ENCODE measurements at places on chromosomes 3 and 15. TPM values are rescaled to one million over a fixed set of nuclear protein-coding genes. Genes with fewer than 3 reads are reported as not detected.
A peak's percentile ranks its signal among the peaks of the same experiment; 100 is the strongest.

DNA sequence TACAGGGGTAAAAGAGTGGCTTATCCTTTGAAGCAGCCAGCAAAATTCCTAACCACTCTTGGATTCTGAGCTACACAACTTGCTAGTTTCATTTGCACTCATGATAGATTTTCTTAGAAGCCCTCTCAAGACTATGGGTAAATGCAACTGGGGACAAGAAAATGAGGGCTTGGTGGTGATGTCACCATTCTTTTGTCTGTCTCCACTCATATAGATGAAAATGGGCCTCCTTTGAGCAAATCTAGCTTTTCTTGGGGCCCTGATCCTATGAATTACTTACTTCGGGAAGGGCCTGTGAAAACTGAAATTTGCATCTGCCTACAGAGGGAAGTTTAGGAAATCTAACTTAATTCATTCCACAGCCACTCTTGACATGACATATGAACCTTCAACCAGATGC is 486.3 kb downstream of the MAGI1 start:
- DNase-seq = no peak

GRCh38 chr3:29171043-29171990 is 109.6 kb upstream of the RBMS3 start:
- peak; percentile 12 for DNase-seq

- DNase-seq = no peak
Observed at GRCh38 chr3:105532251-105532650, 165.5 kb downstream of the ALCAM start.

DNA sequence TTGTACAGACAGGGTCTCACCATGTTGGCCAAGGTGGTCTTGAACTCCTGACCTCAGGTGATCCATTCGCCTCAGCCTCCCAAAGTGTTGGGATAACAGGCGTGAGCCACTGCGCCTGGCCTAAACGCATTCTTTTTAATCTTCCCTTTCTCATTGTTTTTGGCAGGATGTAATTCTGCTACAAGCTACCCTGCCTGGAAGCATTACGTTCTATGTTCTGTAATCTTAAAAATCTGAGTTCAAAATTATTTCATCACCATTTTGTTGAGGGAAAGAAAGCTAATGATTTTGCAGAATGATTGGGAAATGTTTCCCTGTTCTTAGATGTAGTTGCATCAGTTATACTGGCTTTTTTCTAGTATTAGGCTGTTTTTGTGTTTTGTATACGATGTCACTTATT is 71.5 kb downstream of the RGMA start:
- no peak for DNase-seq

GRCh38 chr3:14797731-14798130 is 21.0 kb upstream of the FGD5 start:
- DNase-seq = peak; percentile 19

DNA sequence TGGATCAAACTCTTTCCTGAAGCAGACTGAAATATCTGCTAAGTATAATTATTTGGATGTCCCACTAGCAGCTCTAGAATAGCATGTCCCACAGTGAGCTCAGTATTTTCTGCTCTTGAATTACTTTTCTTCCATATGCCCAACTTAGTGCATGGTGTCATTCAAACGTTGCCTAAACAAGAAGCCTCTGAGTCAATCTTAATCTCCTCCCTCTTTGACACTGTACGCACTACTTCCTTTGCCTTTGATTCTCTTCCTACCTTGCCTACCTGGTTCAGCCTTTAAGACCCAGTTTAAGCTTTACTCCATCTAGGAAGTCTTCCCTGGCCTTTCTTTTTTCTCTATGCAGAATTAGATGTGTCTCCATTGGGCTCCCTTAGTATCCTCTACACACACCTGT is 54.5 kb downstream of the SEC22A start:
- no peak for DNase-seq

DNA sequence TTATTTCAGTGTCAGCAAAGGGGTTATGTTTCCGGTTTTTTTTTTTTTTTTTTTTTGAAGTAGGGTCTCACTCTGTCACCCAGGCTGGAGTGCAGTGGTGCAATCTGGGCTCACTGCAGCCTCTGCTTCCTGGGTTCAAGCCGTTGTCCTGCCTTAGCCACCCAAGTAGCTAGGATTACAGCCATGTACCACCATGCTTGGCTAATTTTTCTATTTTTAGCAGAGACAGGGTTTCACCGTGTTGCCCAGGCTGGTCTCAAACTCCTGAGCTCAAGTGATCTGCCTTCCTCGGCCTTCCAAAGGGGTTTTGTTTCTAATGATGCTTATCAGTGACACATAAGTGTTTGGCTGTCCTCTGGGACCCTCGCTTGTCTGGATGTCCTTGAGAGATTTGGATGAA is 235.7 kb upstream of the C2CD4B start:
- DNase-seq = no peak

DNA sequence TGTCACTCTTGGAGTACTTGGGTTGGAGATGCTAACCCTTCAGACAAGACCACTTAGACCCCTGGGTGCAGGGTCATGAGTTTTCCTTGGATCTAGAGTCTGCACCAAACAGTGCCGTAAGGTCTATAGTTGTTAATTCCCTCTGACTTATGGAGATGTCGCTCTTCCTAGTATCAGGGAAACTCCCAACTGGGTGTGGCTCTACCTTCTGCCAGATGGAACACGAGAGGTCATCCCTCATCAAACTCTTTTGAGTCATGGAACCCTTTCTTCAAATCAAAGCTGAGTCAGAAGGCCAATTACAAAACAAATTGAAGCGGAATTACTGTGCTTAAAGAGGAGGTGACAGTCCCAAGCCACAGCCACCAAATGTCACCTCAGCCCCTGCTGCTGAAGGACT is 514.9 kb upstream of the PROK2 start:
- DNase-seq = no peak

- DNase-seq = peak; percentile 38
Observed at GRCh38 chr3:28726840-28727239, 378.2 kb upstream of the AZI2 start.

DNA sequence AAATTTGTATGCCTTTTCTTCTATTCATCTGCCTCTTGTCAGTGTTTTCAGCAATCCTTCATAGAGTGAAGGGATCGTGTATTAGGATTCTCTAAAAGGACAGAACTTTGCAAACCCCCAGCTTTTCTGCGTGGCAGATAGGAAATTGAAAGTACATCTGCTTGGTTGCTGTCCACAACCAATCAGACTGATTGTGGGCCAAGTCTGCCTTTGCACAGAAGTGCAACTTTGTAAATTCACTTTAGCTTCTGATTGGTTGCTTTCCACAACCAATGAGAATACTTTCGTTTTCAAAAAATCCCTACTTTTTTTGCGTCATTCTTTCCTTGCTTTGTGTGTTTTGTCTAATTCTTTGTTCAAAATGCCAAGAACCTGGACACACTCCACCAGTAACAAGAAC is 847.4 kb downstream of the FHIT start:
- no peak for DNase-seq

DNA sequence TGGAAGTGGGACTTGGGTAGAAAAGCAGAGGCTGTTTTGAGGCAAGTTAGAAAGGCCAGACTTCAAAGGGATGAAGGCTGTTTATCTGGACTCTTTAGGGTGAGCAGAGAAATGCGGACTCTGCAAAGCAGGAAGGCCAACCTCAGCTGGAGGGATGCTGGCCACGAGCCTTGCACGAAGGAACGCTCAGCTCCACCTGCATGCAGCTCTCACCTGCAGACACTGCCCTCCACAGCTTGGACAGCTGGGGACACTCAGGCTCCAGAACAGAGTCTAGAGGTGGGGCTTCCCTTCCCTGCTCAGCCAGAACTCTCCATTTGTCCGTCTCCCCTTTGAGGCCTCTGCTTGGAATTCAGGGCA is 229.7 kb downstream of the ADAMTS17 start:
- DNase-seq = no peak

DNA sequence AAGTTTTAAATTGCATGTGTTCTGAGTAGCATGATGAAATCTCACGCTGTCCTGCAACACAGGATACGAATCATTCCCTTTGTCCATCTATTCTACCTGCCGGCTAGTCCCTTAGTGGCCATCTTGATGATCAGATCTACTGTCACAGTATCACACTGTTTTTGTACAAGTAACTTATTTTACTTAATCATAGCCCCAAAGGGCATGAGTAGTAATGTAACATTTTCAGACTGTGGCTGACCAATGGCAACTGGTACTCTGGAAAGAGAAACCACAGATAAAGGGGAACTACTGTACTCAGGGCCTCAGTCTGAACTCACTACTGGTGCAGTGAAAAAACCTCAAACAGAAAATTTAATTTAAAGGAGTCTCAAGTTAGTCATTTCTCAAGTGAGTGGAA is 127.3 kb upstream of the MRPL3 start:
- DNase-seq = no peak

DNA sequence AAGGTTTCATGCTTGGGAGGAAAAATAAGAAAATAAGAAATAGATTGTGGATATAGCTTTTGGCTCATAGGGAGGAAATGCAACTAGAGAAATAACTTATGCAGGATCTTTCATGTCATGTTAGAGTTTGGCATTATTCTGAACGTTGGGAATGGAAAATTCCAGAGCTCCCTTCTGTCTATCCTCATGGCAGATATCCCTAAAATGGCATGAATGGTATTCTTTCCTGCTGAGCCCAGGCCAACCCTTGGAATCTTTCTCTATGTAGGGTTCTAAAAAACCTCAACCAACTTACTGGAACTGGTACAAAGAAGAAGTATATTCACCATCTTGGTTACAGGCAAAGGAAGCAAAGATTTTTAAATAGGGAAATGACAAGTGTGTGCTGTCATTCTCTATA is 212.5 kb downstream of the CHST2 start:
- no peak for DNase-seq

- DNase-seq = no peak
Observed at GRCh38 chr3:2944628-2945027, 165.5 kb downstream of the IL5RA start.

DNA sequence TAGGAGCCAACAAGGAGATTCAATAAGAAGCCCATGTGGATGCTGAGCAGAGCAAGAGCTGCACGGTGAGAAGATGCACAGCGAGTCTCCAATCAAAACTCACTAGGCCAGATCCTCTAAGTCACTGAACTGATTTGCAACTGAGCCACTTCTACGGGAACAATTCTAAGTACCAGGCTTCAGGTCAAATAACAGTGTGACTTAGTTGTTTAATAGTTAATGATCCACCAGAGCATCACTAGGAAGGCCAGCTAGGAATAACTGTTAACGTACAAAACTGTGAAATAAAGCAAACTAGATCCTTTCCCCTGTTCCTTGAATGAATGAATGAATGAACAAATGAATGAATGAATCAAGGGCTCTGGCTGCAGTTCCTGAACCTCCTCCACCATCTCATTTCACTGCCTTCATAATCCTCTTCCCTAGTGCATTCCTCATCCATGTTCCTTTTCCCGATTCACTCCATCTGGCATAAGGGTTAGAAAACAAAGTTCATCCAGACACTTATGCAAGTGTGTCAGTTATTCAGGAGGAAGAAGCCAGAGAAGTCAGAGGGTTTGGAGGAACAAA is 59.7 kb downstream of the ATP8B4 start:
- no peak for DNase-seq

DNA sequence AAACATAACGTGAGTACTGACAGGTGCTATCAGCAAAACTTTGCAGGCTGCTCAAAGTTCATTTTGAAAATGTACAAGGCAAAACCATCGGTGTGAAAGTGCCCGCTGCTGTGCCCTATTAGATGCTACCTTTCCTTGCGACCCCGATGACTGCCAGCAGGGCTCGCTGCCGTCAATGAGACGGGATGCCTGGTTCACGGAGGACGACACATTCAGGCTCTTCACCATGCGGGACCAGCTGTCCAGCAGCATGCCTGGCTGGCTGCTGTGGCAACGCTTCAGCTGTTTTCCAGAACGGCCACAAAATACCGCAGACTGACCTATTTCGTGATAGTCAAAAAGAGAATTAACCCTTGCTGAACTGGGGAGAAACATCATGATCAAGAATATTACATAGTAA is 92.7 kb upstream of the OCA2 start:
- DNase-seq = no peak

GRCh38 chr3:66021731-66022131 is 17.0 kb downstream of the MAGI1 start:
- DNase-seq = no peak

DNA sequence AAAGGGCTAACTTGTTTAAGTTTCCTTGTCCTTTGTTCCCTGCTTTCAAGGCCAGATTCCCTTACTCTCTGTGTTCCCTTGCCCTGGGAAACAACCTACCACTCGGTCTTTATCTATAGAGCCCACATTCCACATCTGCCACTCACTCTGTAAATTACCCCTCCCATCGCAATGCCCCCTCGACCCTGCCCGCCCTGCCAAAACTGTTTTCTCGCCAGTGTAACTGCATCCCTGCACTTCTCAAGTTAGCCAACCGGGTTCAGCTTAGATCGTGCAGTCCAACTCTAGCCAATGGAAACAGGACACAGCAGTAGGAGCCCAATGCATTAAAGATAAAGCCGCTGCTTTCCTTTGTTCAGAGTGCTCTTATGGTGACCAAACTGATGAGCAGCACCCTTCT is 263.6 kb downstream of the TBL1XR1 start:
- no peak for DNase-seq

- DNase-seq = no peak
Observed at GRCh38 chr3:40645883-40646282, 121.1 kb downstream of the ZNF621 start.

GRCh38 chr15:58401276-58401675 is 30.5 kb upstream of the LIPC start:
- no peak for DNase-seq

- no peak for DNase-seq
Observed at GRCh38 chr3:179715582-179715981, 62.7 kb downstream of the USP13 start.

DNA sequence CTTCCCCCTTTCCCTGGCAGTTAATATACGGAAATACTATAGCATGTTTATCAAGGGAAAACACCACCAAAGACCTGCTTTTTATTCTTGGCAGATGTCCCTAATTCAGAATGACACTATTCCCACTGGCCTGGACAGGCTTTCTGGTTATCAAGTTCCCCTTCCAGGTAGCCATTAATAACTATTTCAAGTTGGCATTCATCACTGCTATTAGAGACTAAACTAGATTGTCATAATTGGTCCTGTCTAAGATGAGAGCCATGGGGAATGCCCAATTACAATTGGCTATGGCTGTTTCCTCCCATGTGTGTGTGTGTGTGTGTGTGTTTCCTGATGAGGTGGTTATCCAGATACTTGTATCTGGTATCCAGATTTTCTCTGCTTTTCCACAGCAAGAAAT is 608.1 kb downstream of the SQOR start:
- DNase-seq = no peak

DNA sequence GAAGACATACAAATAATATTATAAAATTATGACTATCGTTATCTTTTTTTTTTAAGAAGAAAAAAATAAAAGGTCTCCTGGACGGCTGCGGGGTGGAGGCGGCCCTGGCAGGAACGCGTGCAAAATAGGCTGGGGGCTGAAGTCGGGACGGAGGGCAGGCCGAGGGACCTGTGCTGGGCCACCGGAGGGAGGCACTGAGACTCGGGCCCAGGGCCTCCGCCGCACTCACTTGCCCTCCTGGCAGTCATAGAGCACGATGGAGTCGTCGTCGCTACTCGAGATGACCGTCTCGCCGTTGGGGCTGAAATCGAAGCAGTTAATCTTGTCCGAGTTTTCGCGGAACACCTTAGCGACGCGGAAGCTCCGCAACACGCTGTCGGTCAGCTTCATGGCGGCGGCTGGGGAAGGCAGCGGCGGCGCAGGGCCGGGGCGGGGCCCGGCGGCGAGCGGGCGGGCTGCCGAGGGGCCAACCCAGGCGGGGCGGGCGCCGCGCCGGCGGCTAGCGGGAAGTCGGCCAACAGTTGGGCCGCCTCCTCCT is 408 bp downstream of the WDR82 start:
- peak; percentile 58 for DNase-seq

The LMCD1 gene
- 73.5 TPM for polyA plus RNA-seq

The PCOLCE2 gene
- polyA plus RNA-seq = 2.9 TPM

The BCHE gene
- 49.7 TPM for polyA plus RNA-seq

The PLAAT1 gene
- 0.45 TPM for polyA plus RNA-seq

The KNSTRN gene
- polyA plus RNA-seq = 35.5 TPM

The CDC25A gene
- polyA plus RNA-seq = 7.2 TPM

The SLC22A13 gene
- polyA plus RNA-seq = 0.55 TPM

The SERPINI2 gene
- 1.9 TPM for polyA plus RNA-seq
